Small intestine (tissue), 16 donors: ENCODE measurements at places on chromosomes 11 and 22.

DNA sequence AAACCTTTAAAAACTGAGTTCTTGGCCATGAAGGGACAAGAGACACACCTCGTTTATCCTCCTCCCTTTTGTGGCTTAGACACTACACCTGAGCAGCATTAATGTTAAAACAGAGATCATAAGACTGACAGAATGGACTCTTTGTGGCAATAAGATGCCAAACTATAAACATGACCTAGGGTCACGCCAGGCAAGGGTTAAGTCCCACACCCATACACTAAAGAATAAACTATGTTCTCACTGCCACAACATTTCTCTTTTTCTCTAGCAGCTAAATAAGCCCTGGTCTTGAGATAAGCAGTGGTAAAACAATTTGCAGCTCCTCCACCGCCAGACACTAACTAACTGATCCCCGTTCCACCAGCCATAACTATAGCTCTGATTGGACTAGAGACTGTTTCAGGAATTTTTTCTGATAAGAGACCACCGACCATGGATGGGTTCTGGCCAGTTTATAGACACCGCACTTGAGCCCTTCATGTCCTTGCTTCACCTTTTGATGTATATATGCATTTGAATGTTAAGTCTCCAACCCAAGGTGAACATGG lies 4.9 kb upstream of the SLCO2B1 start:
- peak; percentile 55 for DNase-seq

DNA sequence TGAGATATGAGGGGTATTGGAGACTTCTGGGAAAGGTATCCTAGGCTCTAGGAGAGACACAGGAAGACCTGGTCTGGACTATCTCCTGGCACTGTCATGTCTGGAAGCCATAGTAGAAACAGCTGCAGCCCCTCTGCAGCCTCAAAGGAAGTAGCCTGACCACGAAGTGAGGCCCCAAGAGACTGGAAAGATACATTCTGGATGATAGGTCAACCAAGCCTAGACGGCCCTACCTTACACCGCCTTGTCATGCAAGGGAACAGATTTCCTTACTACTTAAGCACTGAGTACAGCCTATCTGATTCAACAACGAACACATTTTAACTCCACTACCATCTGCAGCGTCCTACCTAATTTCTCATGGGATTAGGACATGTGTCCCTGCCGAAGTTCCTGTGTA lies 31.1 kb downstream of the UQCR10 start:
- no peak for DNase-seq

DNA sequence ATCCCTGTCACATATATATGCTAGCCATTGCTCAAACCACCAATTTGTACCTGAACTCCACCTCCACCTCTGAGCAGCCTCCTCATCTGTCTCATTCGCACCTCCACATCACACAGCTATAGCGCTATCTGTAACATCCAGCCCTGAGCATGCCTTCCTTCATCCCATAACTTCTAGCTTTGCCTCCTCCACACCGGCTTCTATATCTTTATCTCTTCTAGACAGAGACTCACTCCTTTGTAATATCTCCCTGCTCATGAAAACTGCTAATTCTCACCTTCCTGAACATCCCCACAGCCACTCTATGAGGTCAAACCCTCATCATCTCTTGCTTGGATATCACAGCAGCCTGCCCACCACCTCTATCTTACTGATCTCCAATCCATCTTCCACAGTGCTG lies 5.9 kb downstream of the SIAE start:
- no peak for DNase-seq

- no peak for DNase-seq
Measured at GRCh38 chr11:44532809-44533208, 32.7 kb upstream of the CD82 start.

DNA sequence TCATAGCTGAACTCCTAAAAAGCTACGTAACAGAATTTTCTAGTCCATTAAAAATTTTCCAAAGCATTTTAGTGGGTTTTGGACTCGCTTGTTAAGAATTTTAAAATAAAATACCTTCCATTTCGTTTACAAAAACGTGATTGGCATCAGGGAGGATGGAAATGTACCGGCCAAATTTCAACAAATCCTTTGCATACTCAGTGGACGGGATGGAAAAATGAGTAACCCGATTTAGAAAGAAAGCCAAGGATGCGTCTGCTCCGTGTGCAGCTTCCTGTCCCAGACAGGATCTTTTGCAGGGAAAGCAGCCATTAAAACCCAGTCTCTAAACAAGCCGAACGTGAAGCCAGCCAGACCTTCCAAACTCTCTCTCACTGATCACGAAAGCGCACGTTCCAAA lies 15.6 kb downstream of the TMEM184B start:
- peak; percentile 56 for DNase-seq

DNA sequence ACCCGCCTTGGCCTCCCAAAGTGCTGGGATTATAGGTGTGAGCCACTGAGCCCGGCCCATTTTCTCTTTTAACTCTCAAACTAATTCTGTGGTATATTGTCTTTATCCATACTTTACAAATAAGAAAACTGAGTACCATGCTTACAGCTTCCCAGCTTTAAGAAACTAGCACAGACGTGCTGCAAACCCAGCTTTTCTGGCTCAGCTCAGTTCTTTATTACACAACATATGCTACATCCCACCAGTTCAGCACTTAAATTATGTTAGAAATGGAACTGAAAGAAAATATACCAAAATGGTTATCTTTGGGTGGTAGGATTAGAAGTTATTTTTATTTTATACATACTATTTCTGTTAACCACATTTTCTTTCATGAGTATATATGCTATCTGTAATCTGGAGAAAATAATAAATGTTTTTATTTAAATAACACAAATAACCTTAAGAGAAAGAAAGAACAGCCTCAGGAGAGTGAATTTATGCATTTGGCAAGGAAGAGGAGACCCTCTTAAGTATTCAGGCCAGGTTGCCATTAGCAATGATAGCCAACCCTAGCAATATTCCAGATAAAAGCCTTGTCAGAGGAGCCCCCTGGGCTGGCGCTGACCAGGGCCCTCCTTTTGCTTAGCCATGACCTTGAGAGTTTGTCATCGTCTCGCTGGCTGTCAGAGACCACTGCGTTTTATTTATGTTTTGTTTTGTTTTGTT lies 33.8 kb downstream of the SLN start:
- no peak for DNase-seq

- no peak for DNase-seq
Measured at GRCh38 chr11:122305426-122306320, 189.7 kb upstream of the BLID start.

- peak; percentile 59 for DNase-seq
Measured at GRCh38 chr11:22787551-22788162, 41.9 kb downstream of the SVIP start.

GRCh38 chr11:125069796-125070195 lies 6.7 kb downstream of the SLC37A2 start:
- DNase-seq = no peak

GRCh38 chr22:44279069-44279360 lies 33.7 kb downstream of the SHISAL1 start:
- DNase-seq = no peak

DNA sequence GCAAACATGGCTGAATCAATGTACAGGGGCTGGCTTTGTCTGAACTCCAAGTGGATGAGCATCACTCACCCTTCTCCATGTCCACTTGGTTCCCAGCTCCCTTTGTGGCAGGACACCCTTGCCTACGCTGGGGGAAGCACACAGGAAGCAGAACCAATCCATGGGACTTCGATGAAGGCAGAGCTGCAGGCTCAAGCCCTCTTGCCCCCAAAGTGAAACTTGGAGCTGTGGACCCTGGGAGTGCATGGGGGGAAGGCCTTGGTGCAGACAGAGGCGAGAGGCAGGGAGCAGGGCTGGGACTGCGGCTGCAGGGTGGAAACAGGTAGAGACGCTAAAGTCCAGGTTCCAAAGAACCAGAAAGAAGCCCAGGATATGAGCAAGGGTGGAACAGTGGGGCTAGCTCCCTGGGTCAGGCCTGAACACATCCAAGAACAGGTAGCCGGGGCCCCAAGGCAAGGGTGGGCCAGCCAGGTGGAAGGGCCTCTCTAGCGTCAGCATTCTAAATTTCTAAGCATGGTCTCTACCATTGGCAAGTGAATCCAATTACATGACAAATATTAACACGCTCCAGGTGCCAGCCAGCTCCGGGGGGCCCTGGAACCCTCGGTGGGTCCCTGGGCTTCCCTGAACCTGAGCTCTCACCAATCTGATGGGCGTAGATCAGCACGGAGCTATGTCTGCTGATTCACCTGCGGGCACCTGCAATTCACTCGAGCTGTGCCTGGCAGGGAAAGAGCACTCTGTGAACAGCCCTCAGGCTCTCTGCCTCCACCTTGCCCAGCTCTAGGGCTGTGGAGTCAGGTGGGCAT lies 532.8 kb downstream of the BRD1 start:
- DNase-seq = no peak

GRCh38 chr11:70397983-70398833 lies at the start of gene CTTN:
Gene CTTN, plus strand, starts transcription at chr11:70398529. Its CDS starts 8,769 bp downstream, at chr11:70407298.
- peak; percentile 93 for DNase-seq

GRCh38 chr11:27412192-27412691 lies 49.2 kb upstream of the CCDC34 start:
- DNase-seq = no peak

GRCh38 chr22:43411869-43412807 lies at the start of gene MPPED1:
Gene MPPED1, plus strand, starts transcription at chr22:43412014. Its CDS starts 12,972 bp downstream, at chr22:43424986.
- no peak for DNase-seq

DNA sequence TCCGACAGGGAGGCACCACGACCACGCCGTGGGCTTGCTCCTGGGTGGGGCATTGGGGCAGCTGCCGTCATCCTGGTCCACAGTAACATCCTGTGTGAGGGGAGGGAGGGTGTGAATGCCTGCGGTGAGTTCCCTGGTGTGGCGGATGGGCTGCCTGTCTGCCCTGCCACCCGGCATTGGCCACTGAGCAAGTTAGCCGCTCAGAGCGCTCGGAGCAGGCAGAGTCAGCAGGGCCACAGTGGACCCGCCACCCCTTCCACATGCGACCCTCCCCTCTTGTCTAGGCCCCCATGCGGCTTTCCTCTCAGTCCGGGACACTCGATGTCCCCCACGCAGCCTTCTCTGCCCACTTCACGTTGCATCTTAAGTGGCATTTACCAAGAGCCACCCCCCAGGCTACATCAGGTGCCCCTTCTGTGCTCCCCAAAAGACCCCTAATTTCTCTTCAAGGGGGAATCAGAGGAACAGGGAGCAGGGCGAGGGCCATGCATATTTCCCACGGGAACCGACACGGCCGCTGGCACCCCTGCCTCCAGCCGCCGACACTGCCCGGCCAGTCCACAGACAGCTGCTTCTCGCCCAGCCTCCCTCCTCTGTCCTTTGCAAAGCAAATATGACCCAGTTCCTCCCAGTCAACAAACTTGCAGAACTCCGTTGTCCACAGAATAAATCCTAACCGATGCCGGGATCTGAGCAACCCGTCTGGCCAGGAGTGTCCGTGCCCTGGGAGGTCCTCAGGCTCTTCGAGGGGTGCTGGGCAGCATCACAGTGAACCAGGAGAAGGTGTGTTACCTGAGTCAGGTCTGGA lies 1482.1 kb downstream of the TBC1D22A start:
- DNase-seq = no peak

DNA sequence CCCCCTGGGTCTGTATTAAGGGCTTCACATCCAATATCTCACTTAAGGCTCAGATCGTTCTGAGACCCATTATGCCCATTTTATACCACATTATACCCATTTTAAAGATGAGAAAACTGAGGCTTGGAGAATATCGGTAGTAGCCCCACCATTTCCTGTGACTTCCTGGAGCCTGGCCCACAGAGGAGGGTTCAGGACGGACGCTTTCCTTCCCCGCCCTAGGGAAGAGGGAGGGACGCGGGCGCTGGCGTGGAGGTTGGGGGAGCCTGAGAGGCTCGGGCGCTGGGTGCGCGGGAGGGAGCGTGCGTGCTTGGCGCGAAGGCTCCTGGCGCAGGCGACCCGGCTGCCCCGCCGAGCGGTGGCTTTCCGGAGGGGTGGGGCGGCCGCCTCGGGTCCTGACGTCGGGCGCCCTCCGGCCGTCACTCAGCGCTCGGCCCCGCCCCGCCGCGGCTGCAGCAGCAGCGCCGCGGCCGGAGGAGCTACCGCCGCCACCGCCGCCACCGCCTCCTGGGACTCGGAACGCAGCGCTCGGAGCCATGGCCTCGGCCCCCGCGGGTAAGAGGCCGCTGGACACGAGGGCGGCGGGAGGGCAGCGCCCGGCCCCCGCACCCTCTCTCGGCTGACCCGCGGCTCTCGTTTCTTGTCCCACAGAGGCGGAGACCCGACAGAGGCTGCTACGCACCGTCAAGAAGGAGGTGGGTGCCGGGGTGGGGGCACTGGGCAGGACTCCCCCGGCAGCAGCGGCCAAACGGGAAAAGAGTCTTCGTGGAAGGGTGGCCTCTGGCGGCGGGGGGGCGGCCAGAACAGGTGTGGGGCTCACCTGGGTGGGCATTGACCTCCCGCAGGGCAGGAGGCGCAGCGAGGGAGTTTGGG lies at the start of gene SGSM1:
TSS of gene SGSM1 (plus strand) at position 422 of the 873 bp plus-strand sequence. CDS start at position 537, 115 bp downstream.
- DNase-seq = peak; percentile 94

GRCh38 chr11:66002648-66003225 lies 434 bp downstream of the BANF1 start:
- no peak for DNase-seq
